SHP77 (cell line): ENCODE measurements at places on chromosomes 2 and 18.

GRCh38 chr2:57698935-57699449, 347.6 kb upstream of the VRK2 start:
- no peak for DNase-seq

DNA sequence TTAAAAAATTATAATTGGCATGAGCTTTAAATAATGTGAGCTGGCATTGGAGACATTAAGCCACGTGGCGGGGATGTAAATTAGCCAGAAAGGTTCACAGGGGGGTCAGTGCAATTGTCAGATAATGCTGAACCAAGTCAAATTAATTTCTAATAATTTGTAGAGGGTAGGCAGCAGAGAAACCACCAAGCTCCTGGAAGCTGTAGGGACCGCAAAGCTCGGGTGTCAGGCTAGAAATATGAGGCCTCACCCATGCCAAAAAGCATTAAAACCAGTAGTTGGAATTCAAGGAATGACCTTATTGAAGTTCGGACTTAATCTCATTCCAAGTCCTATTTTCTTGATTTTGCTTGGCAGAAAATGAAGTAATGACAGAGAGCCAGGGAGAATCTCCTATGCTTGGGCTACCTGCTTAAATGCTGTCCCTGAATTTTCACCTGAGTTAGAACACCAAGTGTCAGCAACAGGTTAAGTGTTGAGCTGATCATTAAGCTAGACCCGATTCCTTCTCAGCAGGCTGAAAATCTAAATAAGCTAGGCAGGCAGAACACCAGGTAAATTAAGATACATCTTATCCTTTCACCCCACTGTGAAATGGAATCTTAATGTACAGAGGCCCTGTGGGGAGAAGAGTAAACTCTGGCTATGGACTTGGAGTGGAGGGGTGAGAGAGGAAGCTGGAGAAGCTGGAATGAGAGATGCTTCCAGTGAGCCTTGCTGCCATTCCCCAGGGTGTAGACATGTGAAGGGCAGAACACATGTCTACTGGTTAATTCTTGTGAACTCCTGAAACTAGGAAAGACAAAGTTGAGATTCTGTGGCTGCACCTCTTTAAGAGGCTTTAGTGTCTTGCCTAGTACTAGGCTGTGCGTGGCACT, 520.0 kb downstream of the SLC4A3 start:
- DNase-seq: no peak

DNA sequence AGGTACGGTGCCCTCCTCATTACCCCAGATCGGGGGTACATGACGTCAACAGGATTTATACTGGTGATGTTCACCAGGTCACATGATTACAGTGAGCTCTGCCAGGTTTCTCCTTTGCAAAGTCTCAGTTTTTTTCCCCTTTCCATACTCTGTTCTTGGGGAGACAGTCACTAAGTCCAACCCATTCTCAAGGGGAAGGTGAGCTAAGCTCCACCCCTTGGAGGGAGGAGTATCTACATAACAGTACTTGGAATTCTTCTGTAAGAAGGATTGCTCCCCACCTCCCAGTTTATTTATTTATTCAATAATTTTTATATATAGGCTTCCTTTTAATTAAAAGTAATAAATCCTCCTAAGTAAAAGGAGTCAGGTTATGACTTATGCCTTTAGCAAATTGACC, 34.1 kb upstream of the SOS1 start:
- no peak for DNase-seq

GRCh38 chr2:209609531-209609930, 162.1 kb upstream of the UNC80 start:
- no peak for DNase-seq

DNA sequence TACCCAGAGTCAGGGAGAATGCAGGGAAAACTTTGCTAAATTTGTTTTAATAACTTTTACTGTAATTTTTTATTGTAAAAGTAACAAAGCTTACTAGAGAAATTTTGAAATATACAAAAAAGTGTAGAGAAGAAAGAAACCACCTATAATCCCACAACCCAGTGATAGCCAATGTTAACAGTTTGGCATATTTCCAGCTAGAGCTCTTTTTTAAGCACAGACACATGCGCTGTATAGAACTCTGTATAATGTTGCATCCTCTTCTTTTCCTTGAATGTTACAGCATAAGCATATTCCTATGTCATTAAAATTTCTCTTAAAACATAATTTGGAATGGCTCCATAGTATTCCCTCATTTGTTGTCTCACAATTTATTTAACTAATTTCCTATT, 37.4 kb upstream of the EPAS1 start:
- DNase-seq: no peak

DNA sequence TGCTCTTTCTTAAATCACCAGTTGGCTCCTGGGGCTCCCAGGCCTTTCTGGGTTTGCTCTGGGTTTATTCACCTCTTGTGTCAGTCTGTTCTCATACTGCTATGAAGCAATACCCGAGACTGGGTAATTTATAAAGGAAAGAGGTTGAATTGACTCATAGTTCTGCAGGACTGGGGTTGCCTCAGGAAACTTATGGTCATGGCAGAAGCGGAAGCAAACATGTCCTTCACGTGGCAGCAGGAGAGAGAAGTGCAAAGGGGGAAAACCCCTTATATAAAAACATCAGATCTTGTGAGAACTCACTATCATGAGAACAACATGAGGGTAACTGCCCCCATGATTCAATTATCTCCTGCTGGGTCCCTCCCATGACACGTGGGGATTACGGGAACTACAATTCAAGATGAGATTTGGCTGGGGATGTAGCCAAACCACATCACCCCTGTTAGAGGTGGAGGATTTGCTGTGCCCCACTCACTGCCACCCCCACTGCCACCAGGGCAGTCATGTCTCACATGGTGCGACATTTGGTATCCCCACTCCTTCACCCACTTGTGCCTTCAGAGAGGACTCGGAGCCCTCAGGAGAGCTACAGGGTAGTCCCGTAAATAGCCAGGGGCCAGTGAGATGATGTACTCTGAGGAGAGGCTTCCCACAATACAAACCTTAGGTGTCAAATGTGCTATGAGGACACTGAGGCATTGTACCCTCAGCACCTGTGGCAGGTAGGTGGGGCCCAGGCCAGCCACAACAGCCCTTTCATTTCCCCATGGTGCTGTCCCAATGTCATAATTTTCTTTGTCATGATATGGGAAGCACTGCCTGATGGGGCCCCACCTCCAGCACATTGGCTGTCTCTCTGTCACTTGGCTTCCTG, 35.7 kb downstream of the CDC42EP3 start:
- no peak for DNase-seq

DNA sequence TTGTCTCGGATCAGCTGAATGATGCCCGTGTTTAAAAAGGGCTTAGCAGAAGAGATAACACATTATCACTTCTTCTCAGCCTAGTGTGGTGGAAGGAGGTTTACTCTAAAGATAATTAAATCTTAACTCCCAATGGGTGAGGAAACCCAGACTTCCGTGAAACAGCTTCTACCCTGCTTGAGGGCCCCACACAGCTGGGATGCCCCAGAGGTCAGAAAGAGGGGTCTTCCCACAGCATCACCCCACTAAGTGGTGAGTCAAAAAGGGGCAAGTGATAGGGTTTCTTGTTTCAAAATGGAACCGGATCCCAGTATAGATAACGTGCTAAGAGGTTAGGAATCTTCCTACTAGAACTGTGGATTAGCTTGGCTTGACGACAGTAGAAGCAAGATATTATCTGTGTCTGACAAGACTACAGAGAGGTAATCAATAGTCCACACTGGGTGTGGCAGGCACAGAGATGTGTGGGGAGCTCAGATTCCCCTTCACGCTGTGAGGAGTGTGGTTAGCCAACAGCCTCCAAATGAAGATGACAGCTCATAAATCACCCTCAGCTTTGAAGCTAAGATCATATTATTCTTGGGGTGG, 129.6 kb upstream of the COPS8 start:
- DNase-seq: no peak

DNA sequence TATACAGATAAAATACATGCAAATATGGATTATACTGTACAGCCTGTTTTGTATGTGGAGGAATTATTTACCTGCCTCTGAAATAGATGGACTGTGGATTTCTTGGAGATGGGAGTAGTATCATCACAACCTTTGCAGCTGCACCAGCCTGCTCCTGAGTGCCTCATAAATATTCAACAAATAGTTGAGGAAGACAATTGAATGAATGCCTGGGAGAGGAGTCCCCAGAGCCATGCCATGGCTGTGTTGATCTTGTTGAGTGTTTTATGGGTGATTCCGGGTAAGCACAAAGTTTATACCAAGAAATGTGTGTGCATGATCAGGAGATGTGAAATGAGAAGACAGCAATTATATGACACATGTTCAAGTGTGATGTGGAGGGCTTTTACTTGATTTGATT, 225.0 kb downstream of the FHOD3 start:
- no peak for DNase-seq

GRCh38 chr2:143158551-143159485, 29.6 kb downstream of the ARHGAP15 start:
- DNase-seq: no peak

DNA sequence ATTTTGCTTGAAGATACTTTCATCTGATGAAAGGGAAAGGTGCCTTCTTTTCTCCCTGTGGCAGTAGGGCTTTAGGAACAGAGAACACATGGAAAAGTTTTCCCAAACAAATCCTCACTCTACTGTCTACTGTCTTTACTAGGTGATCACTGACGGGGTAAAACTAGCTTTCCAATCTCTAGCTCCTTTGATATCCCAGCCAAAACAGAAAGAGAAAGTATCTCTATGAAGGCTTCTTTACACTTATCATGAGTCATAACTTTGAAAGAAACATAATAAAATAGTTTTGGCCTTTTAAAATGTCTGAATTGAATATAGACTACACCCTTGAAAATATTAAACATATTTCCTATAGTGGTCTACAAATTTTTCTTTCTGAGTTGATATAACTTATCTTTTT, 214.5 kb downstream of the DSEL start:
- DNase-seq: no peak

DNA sequence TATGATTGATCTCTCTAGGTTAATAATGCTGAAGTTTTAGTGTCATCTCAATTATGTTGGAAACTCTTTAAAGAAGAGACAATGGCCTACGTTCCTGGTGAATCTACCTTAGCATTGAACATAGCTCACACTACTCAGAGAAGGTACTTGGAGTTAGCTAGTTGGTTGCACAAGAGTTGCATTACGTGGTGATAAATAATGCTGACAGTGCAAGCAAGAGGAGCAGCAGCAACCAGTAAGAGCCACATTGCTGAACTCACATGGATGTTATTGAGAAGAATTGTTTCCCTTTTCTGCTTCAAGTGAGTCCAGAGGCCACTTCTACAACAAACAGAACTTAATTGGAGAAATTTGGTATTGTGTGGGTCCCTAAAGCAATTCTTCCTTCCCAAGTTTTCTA, 737.1 kb downstream of the TDRD15 start:
- no peak for DNase-seq

- no peak for DNase-seq
Observed at GRCh38 chr18:4333043-4333442, 122.1 kb downstream of the DLGAP1 start.

DNA sequence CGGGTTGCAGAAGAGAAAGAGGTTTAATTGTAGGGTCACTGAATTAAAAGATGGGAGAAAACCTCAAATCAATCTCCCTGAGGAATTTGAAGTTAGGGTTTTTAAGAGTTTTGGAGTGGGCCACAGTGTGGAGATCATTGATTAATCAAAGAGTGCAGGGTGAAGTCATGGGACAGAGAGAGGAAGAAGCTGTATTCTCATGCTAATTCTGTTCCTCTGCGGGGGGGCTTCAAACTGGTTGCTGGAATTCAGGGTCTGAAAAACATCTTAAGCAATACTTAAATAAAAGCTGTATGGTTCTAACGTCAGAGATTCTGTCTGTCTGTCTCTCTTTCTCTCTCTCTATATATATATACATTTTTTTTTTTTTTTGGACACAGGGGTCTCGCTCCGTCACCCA, 169.8 kb upstream of the SPATS2L start:
- no peak for DNase-seq

GRCh38 chr18:78860117-78860516, 119.5 kb upstream of the SALL3 start:
- DNase-seq: no peak

- DNase-seq: peak; percentile 5
Observed at GRCh38 chr2:9282128-9283112, 75.8 kb downstream of the ASAP2 start.

DNA sequence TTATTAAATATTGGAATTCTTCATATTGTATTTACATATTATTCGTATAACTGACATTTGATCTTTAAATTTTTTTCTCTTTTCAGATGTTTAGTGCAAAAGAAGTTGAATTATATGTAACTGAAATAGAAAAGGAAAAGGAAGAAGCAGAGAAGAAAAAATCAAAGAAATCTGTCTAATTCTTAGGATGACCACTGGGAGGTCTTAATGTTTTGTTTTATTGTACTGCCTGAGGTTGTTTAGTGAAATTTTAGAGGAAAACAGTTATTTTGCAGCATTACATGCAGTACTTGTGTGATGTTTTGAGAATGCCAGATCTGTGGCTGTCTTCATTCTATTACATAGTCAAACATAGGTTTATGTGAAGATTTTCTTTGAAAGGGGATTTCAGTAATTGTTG, 34.0 kb upstream of the TAF4B start:
- no peak for DNase-seq

- DNase-seq: no peak
Observed at GRCh38 chr2:120867290-120868241, 131.9 kb downstream of the GLI2 start.

GRCh38 chr2:8235419-8235818, 446.4 kb upstream of the ID2 start:
- DNase-seq: no peak

DNA sequence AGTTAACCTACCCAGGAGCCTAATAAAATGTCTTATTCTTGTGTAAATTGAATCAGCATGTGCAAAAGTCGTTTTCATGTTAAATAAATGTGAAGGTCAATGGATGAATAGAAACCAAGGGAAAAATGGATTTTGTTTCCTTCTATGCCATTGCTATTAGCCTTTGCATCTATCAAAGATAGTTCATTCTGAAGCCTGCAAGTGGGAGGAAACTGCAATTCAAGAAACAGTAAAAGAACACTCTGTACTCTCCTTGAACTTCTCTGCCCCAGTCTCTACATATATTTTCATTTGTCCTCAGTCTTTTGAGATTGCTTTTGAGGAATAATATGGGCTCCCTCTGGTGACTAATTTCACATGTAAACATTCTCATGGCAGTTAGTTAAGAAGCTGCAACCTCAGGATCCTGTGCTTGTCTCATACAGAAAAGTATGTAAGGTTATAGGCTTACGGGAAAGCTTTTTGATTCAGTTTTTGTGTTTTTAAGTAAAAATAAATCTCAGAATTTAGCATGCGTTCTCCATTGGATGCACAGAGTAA, 1590.0 kb upstream of the LRRTM1 start:
- no peak for DNase-seq

GRCh38 chr2:113192459-113193100, 18.8 kb downstream of the PSD4 start:
- DNase-seq: no peak

- no peak for DNase-seq
Observed at GRCh38 chr2:42796427-42797248, 4.3 kb upstream of the HAAO start.
